Tibial nerve (tissue), 4 donors: ENCODE measurements at places on chromosomes 6 and 20. TPM values are rescaled to one million over a fixed set of nuclear protein-coding genes. Genes with fewer than 3 reads are reported as not detected.

Gene DACT2
- not detected for total RNA-seq

DNA sequence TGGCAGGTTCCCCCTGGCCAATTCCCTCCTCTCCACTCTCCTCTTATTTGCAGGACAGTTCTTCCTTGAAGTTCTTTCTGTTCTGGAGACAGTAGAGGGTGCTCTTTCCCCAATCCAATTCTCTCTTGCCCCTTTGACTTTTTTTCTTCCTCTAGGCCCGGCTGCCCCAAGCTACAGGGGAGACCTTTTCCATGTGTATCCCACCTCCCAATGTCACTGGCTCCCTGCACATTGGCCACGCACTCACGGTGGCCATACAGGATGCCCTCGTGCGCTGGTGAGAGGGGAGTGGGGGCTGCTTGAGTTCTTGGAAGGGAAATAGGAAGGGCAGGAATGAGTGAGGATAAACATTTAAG lies 1.5 kb downstream of the VARS2 start:
- H3K4me3 ChIP-seq: no peak overlapping the region
- H3K27me3 ChIP-seq: no peaks in the 10 kb centered on the region
- no peak for DNase-seq
- no peaks in the 10 kb centered on the region for H3K36me3 ChIP-seq
- H3K4me1 ChIP-seq: peaks cover 9% of the 10 kb centered on the region
- peak overlapping the region; percentile 93 for H3K27ac ChIP-seq

Gene FUCA2
- total RNA-seq: 49.6 TPM

DNA sequence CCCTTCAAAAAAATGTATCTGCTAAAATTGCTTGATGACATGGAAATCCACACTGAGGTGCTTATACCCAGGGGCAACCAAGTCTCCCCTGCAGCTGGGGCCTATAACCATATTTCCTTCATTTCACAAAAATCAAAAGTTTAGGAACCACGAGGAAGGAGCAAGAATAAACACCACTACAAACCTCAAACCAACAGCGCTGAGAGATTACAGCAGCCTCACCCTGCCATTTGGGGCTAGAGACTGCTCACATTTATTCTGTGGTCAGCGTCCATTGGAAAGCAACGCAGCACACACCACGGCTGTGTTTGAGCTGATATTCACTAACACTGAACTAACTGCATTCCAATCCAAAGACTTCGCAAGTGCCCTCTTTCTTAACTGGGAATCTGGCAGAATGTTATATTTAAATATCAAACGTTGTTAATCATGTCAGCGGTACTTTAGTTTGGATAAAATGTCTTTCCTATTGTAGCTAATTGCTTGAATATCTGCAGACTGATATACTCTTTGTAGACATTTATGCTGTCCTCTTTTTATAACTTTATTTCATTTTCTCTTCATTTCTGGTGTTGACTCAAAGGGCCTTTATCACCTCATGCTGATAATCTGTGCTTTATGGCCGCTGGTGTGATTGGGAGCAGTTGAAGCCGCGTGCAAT lies 94.6 kb downstream of the FOXA2 start:
- H3K4me1 ChIP-seq: no peaks in the 10 kb centered on the region
- H3K27me3 ChIP-seq: no peaks in the 10 kb centered on the region
- no peaks in the 10 kb centered on the region for H3K36me3 ChIP-seq
- H3K4me3 ChIP-seq: no peak overlapping the region

DNA sequence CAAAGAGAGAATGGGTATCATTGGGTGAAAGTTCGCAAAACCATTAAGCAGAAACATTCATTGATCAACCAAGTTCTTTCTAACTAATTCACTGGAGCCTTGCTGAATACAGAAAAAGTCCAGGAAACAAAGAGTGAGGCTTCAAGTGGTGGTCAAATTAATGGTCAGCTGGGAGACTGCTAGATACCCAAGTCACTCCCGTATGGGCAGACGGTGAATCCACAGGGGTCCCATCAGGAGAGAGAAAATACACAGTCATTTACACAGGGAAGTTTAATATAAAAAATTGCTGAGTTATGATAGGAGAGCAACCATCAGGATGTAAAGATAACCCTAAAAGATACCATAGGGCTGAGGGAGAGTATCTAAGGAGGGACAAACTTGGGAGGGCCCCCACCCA lies 198.7 kb upstream of the DTNBP1 start:
- no peaks in the 10 kb centered on the region for H3K36me3 ChIP-seq
- no peak overlapping the region for H3K27ac ChIP-seq
- no peaks in the 10 kb centered on the region for H3K4me1 ChIP-seq
- DNase-seq: no peak
- no peak overlapping the region for H3K4me3 ChIP-seq
- no peaks in the 10 kb centered on the region for H3K27me3 ChIP-seq

DNA sequence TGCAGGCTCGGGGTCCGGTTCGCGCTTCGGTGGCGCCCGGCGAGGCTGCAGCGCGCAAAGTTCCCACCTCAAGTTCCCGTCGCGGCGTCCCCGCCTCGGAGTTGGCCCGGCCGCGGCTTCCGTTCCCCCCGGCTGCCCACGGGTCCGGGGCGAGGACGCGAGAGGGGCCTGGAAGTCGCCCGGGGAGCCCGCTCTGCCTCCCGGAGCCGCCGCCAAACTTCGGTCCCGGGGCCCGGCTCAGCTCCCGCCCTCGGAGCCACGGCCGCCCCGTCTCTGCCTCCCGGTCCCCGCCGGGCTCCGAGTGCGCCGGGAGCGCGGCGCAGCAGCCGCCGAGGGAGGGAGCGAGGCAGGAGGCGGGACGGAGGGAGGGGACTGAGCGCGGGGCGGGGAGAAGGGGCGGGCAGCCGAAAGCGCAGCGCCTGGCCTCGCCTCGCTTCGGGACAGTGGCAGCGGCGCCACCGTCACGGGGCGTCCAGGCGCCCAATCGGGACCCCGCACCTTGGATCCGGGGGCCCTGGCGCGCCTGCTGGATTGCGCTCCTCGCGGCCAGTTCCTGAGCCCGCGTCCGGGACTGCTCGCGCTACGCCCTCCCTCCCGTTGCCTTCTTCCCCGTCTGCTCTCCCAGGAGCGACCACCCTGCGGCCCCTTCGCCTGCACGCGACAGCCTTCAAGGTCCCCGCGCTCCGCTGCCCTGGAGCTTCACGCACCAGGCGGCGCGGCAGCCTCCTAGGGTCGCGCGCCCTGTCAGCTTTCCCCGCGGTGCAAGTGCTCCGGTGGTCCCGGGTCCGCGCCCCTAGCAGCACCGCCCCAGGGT lies at the start of gene KCNG1:
TSS of gene KCNG1 (minus strand) at position 305 of the 814 bp plus-strand sequence. CDS start 12,769 bp downstream, outside the sequence.
- peak within 1 kb of the TSS; percentile 6 for H3K27ac ChIP-seq
- H3K36me3 ChIP-seq: no peaks in the 10 kb centered on the region
- no peaks in the 10 kb centered on the region for H3K27me3 ChIP-seq
- no peak for DNase-seq

DNA sequence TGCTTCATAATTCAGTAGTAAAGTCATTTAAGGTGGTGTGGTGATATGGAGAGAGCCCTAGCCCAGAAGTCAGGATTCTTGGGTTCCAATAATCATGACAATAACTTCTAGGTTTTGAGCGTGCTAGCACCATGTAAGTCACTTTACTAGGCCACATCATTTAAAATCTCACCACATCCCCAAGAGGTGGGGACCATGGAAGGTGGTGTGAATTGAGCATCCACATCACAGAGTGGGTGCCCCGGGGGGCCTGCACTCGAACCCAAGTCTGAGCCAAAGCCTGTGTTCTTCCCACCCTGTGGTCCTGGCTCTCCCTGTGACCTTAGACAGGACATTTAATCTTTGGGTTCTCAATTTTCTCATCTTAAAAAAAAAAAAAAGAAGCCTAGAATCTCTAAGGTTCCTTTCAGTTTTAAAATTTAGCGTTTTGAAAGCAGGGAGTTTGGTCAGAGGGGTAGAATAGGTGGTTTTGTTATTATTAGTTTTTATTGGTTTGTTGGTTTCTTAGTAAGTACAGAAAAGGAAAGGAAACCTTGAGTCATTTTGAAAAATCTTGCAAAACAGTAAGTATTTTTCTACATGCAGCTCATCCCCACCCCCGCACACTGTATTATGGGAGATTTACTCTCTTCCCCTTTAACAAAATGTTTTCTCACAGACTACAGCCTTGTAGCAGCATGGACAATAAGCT lies 26.4 kb downstream of the ARMC2 start:
- H3K4me3 ChIP-seq: peak overlapping the region; percentile 6
- H3K4me1 ChIP-seq: peaks cover 8% of the 10 kb centered on the region
- DNase-seq: peak; percentile 57
- no peaks in the 10 kb centered on the region for H3K27me3 ChIP-seq
- no peaks in the 10 kb centered on the region for H3K36me3 ChIP-seq
